ENCODE measurements at places on chromosomes 2 and 18. TPM values are rescaled to one million over a fixed set of nuclear protein-coding genes. Genes with fewer than 3 reads are reported as not detected.

SP140 gene
- total RNA-seq = 68.0 TPM

RAB1A gene
- 54.3 TPM for total RNA-seq

LYG2 gene
- not detected for total RNA-seq

GLB1L gene
- 3.0 TPM for total RNA-seq

NEDD4L gene
- 10.7 TPM for total RNA-seq

PLEK gene
- total RNA-seq = 28.4 TPM

HOXD11 gene
- total RNA-seq = not detected

ABCB11 gene
- total RNA-seq = not detected

UPP2 gene
- not detected for total RNA-seq

ESPNL gene
- total RNA-seq = 0.10 TPM

CIB4 gene
- total RNA-seq = not detected

OTX1 gene
- total RNA-seq = not detected

NAPG gene
- 22.6 TPM for total RNA-seq

LHCGR gene
- not detected for total RNA-seq

NEMP2 gene
- total RNA-seq = 16.2 TPM

PLEKHH2 gene
- 1.8 TPM for total RNA-seq

DNAJC5G gene
- not detected for total RNA-seq

RAB27B gene
- total RNA-seq = 3.0 TPM

CABLES1 gene
- total RNA-seq = 0.61 TPM
